ENCODE measurements at places on chromosomes 4 and X.

GRCh38 chr4:23337292-23337691, 552.6 kb downstream of the PPARGC1A start:
- DNase-seq = no peak

GRCh38 chr4:102832667-102833066, 5.3 kb upstream of the UBE2D3 start:
- DNase-seq = no peak

DNA sequence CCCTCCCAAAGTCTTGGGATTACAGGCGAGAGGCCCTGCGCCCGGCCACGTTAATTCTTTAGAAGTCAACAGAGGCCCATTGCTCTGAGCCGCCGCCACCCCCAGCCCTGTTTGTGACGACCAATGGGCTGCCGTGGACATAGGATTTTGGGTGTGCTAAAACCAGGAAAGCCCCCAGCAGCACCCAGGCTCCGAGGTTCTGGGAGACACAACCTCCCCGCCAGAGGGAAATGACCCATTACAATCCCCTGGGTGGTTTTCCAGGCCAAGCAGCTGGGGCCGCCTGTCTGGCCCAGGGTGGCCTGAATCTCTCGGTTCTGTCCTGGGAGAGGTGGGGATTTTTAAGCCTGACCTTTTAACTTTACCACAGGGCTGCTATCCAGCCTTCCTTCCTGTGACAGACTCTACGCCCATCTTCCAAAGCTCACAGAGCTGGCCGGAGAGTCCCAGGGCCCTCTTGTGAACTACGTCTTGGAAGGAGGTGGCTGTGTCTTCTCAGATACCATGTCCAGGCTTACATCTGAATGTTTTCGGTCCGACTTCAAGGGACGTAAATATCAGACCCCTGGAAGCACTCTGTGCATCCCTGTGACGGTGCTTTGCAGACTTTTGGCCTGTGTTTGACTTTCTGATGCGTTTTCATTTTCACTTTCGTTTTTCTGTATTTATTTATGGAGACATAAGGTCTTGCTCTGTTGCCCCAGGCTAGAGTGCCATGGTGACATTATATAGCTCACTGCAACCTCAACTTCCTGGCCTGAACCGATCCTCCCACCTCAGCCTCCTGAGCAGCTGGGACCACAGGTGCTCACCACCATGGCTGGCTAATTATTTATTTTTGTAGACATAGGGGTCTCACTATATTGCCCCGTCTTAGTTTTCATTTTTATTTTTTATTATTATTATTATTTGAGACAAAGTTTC, 36.0 kb downstream of the P2RY8 start:
- DNase-seq = peak; percentile 56

GRCh38 chr4:54516556-54517215, 141.1 kb upstream of the KIT start:
- no peak for DNase-seq

- no peak for DNase-seq
Measured at GRCh38 chr4:175306436-175306835, 388.3 kb downstream of the ADAM29 start.

GRCh38 chrX:40418813-40419195, 162.0 kb upstream of the ATP6AP2 start:
- no peak for DNase-seq

GRCh38 chr4:102537269-102537668, 36.1 kb downstream of the NFKB1 start:
- DNase-seq = no peak

DNA sequence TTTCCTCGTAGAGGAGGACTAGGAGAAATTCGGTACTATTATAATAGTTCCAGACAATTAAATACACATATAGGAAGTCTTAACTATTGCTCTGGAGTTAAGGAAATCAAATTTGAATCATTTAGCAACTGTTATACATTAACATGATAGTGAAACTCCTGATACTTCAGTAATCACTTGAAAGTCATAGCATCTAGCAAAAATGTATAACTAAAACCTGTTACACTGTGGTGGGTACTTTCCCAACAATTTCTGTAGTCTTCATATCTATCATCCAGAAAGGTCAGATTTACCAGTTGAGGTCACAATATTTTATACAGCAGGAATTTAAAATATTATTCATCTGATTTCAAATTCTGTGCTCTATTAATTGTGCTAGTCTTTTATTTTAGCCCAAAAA, 669.6 kb upstream of the PCDH10 start:
- no peak for DNase-seq

Measured in activated CD8-positive, alpha-beta memory T cell treated with anti-CD3 and anti-CD28 coated beads for 24 hours (primary cell).